ENCODE measurements at places on chromosomes 11 and 22. TPM values are rescaled to one million over a fixed set of nuclear protein-coding genes. Genes with fewer than 3 reads are reported as not detected.
A peak's percentile ranks its signal among the peaks of the same experiment; 100 is the strongest.

DNA sequence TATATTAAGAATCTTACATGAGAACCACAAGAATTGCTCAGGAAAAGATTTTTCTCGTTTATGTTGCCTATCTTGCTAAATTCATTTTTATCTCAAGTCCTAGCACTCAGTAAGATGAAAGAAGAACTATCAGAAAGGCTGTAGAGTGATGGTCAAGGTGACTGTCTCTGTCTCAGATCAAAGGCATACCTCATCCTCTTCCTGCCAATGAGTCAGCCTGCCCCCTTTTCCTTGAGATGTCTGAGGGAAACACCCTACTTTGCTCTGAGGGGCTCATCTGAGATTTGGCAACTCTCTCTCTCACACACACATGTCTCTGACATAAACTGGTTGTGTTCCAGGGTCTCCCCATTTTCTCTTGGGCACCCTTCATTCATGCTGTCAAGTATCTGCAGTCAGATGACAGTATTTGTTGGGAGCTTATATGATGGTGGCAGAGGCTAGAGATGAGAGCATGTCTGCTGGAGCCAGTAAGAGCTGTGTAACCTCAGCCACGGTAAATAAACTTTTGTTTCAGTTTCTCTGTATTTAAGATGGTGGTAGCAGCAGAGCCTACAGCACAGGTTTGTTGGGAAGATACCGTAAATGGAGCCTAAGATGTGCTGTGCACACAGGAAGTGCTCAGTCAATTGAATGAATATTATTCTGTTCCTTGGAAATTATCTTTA is 1.6 kb downstream of the MMP27 start:
- DNase-seq = no peak

DNA sequence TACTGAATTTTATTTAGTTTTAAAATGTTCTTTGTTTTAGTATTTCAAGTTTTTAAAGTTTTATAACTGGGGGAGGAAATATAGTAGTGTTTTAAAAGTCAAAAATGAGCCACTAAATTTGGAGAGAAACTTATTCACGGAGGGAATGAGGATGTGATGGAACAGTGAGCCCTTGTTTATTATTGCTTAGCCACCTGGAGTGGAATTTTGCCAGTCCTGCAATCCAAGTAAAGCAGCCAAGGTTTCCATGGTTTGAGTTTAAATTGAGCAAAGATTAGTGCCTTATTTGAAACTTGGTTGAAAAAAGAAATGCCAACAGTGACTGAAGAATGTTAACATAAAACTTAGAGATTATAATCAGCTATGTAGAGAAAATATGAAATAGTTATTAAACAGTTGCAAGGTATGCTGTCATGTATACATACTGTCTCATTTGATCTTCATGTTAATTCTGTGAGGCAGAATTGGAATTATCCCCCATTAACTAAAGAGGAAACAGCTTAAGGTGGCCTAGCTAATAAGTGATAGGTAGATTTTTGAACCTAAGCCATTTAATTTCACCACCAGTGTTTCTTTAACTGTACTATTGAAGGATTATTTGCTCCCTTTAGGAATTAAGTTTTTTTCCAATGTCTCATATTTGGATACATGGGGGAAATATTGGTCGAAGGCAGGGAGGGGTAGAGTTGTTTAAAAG is 36.4 kb downstream of the SWAP70 start:
- no peak for DNase-seq

- no peak for DNase-seq
Measured at GRCh38 chr11:69443968-69444364, 37.5 kb upstream of the LINC01488 start.

- no peak for DNase-seq
Measured at GRCh38 chr11:65210748-65211147, 29.0 kb downstream of the CAPN1 start.

Gene TMEM86A
- total RNA-seq = 5.8 TPM

GRCh38 chr11:91086028-91086427 is 863.2 kb upstream of the CHORDC1 start:
- no peak for DNase-seq

DNA sequence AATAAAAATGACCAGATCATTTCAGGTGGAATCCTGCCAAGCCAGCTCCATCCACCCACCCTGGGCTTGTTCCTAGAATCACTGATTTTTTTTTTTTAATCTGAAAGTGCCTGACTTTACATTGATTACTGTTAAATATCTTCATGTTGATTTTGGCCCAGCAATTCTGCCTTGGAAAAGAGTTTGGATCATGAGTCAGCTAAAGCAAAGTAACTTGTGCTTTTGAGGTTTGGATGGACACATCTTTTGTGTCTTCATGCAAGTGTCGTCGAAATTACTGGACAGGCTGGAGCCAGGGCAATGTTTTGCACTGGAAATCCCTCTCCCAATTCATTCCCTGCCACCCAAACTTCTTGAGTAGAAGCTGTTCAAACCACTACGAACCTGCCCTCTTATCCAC is 164.0 kb upstream of the SYT13 start:
- DNase-seq = no peak

DNA sequence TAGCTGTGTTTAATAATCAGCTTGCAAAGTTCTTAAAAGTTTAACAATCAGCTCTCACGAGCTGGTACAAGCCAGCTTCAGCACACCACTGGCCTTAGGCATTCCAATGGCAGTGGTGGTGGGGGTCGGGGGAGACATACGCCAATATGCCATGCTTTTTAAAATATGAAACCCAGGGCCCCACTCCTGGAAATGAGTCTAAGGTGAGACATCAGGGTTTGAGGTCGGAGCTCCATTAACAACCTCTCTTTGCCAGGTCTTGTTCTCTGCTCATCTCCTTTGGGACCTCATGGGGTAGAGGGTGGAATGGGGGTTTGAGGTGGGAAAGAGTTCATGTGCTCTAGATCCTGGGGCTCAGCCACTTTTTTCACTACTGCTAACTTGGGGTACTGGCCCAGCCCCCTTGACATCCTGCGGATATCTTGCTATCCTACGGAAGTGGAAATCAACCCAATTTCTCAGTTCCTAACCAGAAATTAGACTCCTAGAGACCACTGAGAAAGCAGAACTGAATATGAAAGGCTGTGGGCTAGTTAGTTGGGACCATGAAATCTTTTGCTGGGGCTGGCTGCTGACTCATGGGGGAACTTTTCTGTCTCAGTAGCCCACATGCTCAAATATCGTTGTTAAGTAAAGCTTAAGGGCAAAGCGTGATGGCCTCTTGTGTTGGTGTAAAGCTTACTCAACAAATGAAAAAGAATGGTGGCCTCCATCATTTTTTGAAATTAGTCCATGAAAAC is 90.1 kb downstream of the PDHX start:
- no peak for DNase-seq

GRCh38 chr11:43758927-43759326 is 78.4 kb downstream of the HSD17B12 start:
- no peak for DNase-seq

Gene TSPAN32
- total RNA-seq = not detected

DNA sequence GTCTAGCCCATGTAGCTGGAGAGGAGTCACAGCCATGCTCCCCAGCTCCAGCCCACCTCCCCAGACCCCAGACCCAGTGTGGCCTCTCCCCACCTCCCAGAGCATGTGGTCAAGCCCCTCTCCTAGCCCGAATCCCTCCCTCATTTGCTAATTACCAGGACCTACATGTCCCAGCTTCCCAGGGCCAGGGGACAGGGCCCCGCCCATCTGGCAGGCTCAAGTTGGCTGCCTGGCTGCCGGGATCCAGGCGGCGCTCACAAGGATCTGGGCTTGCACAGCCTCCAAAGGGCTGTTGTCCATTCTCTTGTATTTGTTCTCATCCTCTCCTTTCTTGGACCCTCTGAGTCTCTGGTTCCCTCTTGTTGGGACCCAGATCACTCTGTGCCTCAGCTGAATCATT is 4.6 kb upstream of the MIF start:
- no peak for DNase-seq

DNA sequence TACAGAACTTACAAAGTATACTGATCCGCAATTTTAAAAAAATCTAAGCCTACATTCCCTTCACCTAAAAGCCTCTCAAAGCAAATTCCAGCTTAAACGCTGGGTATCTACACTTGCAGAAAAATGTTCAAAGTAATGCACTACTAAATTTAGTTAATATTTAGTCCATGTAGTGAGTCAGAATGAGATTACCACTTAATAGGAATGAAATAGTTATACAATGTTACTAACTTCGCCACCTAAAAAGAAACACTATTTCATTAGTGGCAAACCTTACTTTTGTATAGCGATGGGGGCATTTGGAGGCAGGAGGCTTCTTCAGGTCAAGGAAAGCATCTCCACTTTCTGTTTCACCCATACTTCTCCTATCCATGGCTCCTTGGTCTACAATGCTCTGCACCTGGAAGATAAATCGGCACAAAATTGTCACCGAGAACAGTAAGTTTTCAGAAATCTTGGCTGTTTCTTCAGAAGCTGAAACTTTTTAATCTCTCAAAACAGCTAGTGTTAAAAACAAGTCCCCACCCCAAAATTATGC is 1.2 kb downstream of the EIF4ENIF1 start:
- DNase-seq = no peak

- no peak for DNase-seq
Measured at GRCh38 chr11:24157316-24157715, 339.5 kb upstream of the LUZP2 start.

DNA sequence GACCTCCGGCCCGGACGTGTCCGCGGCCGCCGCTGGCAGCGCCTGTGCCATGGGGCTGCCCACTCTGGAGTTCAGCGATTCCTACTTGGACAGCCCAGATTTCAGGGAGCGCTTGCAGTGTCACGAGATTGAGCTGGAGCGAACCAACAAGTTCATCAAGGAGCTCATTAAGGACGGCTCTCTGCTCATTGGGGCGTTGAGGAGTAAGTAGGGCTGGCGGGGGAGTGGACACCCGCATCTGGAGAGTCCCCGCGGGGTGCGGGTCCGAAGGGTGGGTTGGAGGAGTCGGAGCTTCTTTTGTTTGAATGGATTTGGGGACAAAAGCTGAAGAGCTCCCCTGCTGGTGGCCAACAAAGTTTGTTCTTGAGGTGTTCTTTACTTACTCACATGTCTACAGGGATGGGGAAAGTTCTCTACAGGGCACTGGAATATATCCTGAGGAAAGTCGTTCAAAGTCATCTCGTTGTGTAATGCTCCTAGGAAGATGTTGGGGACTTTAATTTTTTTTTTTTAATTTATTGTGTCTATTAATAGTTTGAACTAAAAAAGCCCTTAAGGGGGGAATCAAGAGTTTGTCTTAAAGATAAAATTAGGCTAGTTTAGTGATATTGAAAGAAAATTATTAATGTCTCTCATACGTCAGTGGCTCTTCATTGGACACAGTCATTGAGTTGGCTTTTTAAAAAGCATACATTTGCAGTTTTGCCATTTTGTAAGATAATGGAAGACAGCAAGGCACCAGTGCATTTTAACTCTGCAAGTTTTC is 725 bp downstream of the ARHGAP42 start:
- peak; percentile 84 for DNase-seq

DNA sequence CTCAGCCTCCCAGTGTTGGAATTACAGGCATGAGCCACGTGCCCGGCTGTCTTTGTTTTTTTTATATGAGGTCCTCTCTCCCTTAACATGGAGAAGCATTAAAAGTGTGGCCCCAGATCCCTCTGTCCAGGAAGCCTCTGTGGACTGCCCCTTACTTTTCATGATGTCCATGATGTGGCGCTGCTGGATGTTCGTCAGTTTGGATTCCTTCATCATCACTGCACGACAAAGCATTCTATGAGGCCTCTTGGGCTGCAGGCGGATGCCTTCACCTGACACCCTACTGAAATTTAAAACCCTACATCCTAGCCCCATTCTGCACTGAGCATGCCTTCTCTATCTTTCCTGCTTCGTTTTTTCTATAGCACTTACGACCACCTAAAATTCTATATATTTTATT is 2.1 kb downstream of the C22orf23 start:
- peak; percentile 59 for DNase-seq

Gene APOA4
- not detected for total RNA-seq

Gene CARNS1
- total RNA-seq = 0.05 TPM

Gene ACR
- total RNA-seq = not detected

Gene ADAMTS15
- 7.9 TPM for total RNA-seq

Gene MYEOV
- total RNA-seq = 6.7 TPM

DNA sequence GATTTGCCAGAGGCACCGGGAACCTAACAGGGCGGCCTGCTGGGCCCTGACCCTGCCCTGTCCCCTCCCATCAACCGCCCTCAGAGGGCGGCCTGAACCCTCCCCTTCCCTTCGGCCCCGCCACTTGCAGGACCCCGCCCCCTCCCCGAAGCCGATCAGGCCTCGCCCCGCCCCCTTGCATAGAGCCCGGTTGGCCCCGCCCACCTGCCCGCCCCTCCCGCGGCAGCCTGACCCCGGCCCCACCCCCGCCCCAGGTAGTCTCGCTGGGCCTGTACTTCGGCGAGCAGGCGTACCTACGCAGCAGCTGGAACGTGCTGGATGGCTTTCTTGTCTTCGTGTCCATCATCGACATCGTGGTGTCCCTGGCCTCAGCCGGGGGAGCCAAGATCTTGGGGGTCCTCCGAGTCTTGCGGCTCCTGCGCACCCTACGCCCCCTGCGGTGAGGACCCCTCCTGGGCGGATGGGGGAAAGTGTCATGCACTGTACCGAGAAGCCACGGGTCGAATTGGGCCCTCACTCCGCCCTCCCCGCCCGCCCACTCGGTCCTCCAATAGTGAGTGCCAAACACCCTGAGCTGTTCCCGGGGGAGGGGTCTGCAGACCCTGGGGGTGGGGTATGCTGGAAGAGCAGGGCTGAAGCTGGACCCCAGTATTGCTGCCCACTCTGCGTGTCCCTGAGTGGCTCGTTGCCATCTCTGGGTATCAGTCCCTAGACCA is 94.1 kb downstream of the CACNA1I start:
- no peak for DNase-seq

DNA sequence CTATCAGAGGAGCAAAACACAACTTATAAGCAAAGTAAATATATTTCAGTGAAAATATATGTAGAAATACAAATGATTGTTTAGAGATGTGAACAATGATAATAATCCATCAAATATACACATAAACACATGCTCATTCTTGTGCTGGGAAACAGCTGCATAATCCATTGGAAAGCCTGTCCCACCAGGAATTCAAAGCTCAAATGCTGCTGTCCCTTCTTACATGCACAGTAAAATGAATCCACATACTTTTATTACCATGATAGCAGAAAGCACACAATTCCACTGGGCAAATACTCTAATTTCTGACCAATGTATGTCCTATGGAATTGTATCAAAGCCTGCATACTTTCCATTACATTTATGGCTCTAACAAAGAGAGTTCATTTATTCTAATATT is 44.5 kb downstream of the SOX6 start:
- DNase-seq = peak; percentile 21

- no peak for DNase-seq
Measured at GRCh38 chr11:1548221-1549070, 23.6 kb downstream of the DUSP8 start.

- DNase-seq = no peak
Measured at GRCh38 chr11:15926071-15926470, 430.3 kb downstream of the SOX6 start.

GRCh38 chr22:34934261-34934660 is 131.7 kb upstream of the ISX start:
- DNase-seq = no peak

Gene NLRP10
- not detected for total RNA-seq

All from SJCRH30 (cell line).